ENCODE measurements at places on chromosomes 13 and 19.
A peak's percentile ranks its signal among the peaks of the same experiment; 100 is the strongest.

DNA sequence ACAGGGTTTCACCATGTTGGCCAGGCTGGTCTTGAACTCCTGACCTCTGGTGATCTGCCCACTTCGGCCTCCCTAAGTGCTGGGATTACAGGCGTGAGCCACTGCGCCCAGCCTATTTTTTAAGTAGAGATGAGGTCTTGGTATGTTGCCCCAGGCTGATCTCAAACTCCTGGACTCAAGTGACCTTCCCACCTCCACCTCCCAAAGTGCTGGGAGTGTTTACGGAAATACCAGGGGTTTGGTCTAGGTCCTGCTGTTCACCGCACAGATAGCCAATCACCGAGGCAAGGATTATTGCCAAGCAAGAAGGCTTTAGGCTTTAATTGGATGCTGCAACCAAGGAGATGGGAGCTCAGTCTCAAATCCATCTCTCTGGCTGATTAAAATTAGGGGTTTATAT, 11.6 kb downstream of the CLEC4G start:
- DNase-seq = no peak

GRCh38 chr13:96925916-96926628, 68.2 kb downstream of the OXGR1 start:
- no peak for DNase-seq

GRCh38 chr19:51339313-51339686, 2.6 kb downstream of the VSIG10L start:
- no peak for DNase-seq

DNA sequence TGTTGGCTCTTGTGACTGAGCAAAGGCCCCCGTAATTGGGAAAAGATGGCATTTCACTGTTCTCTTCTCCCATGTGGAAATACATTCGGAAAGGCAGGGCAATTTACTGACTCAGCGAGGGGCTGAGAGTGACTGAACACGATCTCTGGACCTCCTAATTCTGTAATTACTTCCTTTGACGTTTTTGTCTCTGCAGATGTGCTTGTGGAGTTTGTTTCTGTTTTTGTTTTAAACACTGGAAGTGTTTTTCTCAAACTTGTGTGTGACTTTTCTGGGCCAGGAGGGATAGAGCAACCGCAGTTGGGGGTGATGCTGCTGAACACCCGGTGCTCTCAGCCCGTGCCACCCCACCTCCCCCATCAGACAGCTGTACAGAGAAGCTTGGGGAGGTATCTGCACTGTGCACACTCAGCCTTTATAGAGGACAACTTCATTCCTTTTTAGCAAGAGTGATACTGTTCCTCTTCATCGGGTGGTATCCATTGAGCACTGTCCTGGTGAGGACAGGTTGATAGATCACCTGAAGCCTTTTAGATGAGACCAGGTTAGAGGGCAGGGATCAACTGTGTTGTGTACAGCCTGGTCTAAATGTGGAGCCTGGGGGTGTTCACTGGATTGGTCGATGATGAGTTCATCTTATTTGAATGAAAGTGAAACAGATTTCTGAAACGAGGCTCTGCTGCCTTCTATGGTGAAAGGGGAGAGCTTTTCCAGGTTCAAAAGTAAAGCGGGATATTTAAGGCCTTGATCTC, 117.4 kb downstream of the ESD start:
- peak; percentile 73 for DNase-seq

GRCh38 chr19:58357481-58358145, 4.3 kb upstream of the A1BG start:
- no peak for DNase-seq

GRCh38 chr19:11152318-11153062, 3.1 kb downstream of the SPC24 start:
- no peak for DNase-seq

- DNase-seq = no peak
Observed at GRCh38 chr19:35055715-35056179, 14.2 kb downstream of the HPN start.

DNA sequence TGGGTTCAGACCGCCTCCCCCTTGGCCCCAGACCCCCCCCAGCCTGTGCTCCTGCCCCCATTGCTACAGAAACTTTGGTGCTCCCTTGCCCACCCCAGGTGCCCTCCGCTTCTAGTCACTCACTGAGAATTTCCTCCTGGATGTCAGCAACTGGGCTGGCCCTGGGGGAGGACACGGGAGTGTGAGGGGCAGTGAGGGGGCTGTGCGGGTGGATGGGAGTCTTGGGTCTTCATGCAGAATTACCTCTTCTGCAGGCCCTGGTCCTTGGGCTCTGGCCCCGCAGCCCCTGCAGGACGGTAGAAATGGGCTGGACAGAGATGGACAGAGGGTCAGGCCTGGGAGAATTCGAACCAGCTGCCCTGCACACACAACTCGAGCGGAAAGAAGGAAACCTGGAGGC, 4.8 kb downstream of the LILRB5 start:
- no peak for DNase-seq

DNA sequence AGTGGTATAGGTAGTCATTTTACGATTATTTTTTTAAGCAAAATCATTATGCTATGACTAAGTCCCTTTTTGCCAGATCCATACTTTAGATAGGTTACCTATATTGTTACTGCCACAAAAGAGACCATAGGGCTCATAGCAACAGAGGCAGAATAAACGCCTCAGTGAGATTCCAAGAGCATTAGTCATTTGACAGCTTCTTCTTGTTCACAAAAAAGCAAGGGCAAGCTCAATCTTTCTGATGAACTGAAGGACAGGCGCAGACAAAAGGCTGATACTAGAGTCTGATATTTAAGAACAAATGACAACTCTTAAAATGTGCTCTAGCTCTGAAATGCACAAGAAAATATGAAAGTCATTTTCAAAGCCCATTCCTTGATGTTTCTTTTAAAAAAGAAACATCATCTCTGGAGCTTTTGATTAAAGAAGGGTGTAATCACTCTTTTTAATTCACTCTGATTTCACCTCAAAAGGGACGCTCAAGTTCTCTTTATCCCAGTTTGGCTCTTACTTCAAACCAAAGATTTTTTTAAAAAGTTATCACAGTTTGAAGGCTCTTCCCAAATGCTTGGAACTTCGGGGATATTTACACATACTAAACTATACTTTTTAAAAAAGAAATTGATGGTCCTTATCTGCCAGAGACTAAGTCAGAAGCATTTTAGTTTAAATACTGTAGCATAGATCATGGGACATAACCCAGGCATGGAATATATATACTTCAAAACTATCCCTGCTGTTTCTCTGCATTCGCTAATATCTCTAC, 187.2 kb downstream of the EFNB2 start:
- DNase-seq = no peak
